Central memory CD4-positive, alpha-beta T cell (primary cell): ENCODE measurements at places on chromosomes 5 and 9.
A peak's percentile ranks its signal among the peaks of the same experiment; 100 is the strongest.

GRCh38 chr5:157327771-157328170 lies 61.8 kb downstream of the CYFIP2 start:
- peak; percentile 34 for DNase-seq

GRCh38 chr9:81389569-81389993 lies 299.8 kb downstream of the TLE1 start:
- DNase-seq: no peak

GRCh38 chr5:137318027-137318426 lies 181.1 kb downstream of the SPOCK1 start:
- no peak for DNase-seq

GRCh38 chr9:21533597-21533996 lies 51.5 kb upstream of the IFNE start:
- no peak for DNase-seq

GRCh38 chr9:127505396-127506116 lies 54.2 kb downstream of the LRSAM1 start:
- no peak for DNase-seq

DNA sequence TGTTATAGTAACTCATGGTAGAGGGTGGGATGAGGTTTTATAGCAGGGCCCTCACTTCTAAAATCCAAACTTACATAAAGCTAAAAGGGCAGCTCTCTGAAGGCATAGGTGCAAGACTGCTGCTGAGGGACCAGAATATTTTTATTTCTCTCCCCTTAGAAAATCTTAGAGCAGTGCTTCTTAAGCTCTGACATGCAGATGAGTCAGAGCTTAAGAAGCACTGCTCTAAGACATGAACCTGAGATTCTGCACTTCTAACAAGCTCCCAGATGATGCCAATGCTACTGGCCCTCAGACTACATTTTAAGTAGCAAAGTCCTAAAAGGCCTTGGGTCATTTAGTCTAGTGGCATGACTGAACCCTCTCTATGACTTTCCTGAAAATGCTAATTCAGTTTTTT lies 97.6 kb upstream of the SPRY4 start:
- no peak for DNase-seq

DNA sequence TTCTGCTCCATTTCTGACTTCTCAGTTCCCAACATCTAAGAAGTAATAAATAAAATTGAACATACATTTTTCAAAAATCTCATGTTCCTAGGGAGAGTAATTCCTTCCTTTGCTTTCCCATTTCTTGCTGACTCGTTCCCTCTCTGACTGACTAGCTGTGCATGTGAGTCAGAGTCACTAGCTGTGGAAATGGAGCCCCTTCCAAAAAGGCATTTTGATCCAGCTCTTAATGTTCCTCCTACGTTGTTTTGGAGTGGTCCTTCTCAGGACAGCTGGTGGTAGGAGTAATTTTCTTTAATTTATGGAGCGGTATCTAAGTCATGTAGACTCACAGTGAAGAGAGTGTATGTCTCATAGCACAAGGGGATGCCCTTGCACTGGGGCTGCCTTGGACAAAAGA lies 460.2 kb downstream of the GADD45G start:
- no peak for DNase-seq

- DNase-seq: peak; percentile 19
Measured at GRCh38 chr9:86202338-86202882, 57.0 kb downstream of the C9orf153 start.

GRCh38 chr5:26518065-26518464 lies 520.3 kb downstream of the CDH9 start:
- DNase-seq: no peak

DNA sequence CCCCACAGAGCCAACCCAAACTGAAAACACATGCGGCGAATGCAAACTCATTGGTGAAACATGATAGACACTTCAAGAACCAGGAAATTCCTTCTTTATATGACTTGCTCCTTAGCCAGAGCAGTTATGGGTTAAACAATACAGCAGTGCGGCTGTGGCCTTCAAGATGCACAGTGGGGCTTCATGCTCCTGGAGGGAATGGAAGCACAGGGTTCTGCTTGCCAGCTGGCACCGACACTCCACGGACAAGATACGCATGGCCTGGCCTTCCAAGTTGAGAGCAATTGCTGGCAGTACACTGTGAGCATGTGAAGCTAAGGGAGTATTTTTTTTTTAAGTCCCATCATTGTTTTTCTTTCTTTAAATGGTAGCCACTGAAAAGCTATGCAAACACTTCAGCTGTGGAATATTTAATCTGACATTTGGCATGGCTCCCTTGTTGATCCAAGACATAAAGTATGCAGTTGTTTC lies 451.6 kb upstream of the CD180 start:
- no peak for DNase-seq

DNA sequence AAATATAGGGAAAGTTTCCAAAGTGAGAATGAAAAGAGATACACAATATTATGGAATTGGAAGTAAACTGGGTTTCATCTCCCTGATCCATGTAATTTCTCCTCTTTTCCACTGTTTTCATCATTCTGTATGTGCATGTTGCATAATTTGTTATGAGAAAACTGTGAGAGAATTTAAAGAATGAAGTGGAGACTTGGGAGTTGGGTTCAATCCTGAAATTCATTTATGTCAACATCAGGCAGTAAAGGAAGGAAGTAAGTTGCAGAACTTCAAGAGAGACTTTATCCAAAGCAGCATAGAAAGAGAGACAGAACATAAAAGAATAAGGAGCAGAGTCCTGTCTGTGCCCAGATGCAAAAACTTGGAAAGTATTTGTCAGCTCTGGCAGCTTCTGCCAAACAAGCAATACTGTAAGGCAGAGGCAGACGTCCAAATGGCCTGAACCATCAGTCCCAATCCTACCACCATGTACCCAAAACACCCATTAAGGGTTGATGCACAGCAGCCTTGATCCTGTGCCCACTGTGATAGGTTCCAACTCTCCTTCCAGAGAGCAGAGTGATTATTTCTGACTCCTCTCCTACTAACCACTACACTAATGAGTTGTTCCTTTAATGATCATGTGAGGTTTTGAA lies 425.3 kb upstream of the CDH6 start:
- DNase-seq: no peak

GRCh38 chr5:106258591-106259125 lies 1412.1 kb downstream of the EFNA5 start:
- no peak for DNase-seq

- no peak for DNase-seq
Measured at GRCh38 chr5:93304456-93305250, 276.4 kb downstream of the NR2F1-AS1 start.

GRCh38 chr9:134683714-134684374 lies 42.2 kb downstream of the COL5A1 start:
- no peak for DNase-seq

DNA sequence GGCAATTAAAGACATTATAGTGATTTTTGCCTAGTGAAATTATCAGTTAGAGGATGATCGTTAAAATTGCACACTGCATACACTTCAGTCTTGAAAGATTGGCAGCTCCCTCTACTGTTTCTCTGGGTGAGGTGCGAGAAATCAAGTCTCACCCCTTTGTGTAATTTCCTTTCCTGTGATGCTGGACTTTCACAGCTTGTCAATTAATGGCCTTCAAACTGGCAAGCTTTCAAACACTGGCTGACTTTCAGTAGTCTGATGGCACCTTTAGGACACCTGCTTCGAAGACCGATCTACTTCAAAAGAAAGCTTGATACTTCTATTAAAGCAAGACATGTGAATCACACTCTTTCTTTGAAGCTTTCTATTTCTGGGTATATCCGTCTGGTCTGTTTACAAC lies 706.7 kb upstream of the PTPRD start:
- no peak for DNase-seq

- peak; percentile 32 for DNase-seq
Measured at GRCh38 chr9:23826120-23826629, at the start of gene ELAVL2. TSS of gene ELAVL2 (minus strand) at chr9:23826240. CDS start at chr9:23762234, 64,006 bp downstream.

- DNase-seq: no peak
Measured at GRCh38 chr5:14238272-14238671, 95.1 kb downstream of the TRIO start.

DNA sequence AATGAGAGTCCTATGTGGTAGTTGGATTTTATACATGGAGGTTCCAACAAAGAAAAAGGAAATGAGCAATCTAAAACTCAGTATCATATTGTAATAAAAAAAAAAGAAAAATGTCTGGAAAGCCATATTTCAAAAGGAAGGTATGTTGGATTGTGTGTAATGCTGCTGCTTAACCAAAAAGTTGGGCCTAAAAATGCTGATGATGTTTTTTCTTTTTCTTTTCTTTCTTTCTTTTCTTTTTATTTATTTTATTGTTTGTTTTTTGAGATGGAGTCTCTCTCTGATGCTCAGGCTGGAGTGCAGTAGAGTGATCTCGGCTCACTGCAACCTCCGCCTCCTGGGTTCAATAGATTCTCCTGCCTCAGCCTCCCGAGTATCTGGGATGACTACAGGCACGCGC lies 1424.0 kb upstream of the CDH6 start:
- no peak for DNase-seq

DNA sequence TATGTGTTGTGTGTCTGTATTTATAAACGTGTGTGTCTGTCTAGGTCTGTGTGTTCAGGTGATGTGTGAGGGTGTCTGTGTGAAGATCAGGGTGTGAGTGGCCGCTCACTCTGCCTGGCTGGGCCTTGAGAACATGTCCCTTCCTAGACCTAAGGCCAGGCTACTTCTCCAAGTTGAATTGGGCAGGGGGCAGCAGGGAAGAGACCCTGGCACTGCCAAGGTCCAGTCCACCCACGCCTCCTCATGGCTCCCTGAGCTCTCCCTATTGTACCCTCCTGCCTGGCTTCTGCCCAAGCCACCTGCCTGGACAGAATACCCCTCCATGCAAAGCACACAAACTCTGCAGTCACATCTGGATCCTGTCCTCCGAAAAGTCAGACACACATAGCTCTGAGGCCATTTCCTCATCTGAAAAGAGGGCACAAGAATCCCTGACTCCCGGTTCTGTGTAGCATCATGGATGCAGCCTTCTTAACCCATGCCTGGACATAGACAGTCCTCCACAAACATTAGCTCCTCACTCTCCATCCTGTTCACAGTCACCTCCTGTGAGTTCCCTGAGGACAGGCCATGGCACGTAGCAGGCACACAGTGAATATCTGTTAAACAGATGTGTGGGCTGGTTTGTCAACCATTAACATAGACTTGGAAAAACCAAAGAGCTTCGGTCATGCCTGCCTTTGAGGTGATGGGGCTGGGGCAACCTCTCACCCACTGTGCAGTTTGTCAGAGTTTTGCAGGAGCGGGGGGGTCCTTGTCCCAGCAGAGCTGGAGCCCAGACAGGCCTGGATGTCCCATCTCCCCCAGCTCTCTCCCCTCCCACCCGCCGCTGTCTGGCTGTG lies 167.8 kb upstream of the MVB12B start:
- DNase-seq: no peak

DNA sequence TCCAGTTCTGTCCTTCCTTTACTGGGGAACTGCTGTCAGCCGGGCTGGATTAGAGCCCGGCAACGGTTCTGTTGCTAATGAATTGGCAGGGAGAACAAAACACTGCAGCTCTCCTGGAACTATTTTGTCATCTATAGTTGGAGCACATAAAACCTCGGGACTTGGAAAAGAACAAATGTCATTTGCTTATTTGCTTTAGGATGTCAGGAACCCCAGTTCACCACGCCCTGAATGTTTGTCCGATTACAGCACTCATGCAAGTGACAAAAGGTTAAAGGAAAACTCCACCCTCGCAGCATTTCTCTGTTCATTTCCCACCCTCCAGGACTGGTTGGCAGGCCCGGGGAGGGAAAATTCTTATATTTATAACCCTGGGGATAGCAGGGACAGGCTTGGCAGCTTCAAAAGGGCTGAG lies 66.4 kb upstream of the PLPP1 start:
- no peak for DNase-seq

DNA sequence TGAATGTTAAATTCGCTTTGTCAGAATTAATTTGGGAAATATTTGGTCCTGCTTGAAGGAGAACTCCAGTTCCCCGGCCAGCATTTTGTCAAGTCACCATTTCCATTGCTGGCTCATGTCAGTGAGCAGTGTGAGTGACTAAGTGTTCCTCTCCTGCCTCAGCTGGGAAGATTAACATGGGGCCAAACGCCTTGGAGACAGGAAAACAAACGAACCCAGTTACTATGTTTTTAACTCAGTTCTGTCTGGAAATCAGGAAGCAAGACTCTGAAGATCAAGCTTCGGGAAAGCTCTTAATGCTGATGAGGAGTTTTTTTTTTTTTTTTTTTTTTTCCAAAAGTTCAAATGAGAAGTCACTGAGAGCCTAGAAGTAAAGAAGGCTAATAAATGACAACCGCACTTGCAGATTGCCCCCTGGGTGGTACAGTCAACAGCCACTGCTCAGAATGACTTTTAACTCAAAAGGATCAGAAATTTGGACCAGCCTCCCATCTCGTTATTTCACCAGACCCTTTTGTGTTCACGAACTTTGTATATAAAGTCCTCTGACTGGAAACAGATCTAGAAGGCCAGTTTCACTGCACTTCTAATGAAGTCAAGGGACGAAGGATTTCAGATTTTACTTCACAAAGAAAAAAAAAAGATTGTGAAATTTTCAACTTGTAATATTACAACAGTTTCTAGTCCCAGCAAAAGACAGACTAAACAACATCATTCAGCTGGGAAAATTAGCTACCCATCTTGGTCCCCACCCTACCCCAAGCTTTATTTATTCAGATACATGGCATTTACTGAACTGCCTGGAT lies 121.3 kb downstream of the LHFPL2 start:
- DNase-seq: no peak
